Upper lobe of right lung (tissue), 1 donor: ENCODE measurements at places on chromosomes 16 and 17. TPM values are rescaled to one million over a fixed set of nuclear protein-coding genes. Genes with fewer than 3 reads are reported as not detected.

- no peak overlapping the region for H3K4me3 ChIP-seq
- no peaks in the 10 kb centered on the region for H3K36me3 ChIP-seq
- no peak for DNase-seq
- H3K4me1 ChIP-seq, result no peaks in the 10 kb centered on the region
Measured at GRCh38 chr16:50015631-50016030, 9.4 kb upstream of the CNEP1R1 start.

- no peaks in the 10 kb centered on the region for H3K4me1 ChIP-seq
- no peaks in the 10 kb centered on the region for H3K36me3 ChIP-seq
- DNase-seq, result no peak
- H3K4me3 ChIP-seq, result no peak overlapping the region
- no peak overlapping the region for H3K27ac ChIP-seq
Measured at GRCh38 chr17:6097005-6097279, 26.8 kb downstream of the WSCD1 start.

- H3K27ac ChIP-seq, result no peak overlapping the region
- no peak overlapping the region for H3K4me3 ChIP-seq
- no peaks in the 10 kb centered on the region for H3K36me3 ChIP-seq
- no peaks in the 10 kb centered on the region for H3K4me1 ChIP-seq
Measured at GRCh38 chr16:77844801-77845200, 56.4 kb downstream of the VAT1L start.

- no peaks in the 10 kb centered on the region for H3K36me3 ChIP-seq
- no peak for DNase-seq
- no peaks in the 10 kb centered on the region for H3K27me3 ChIP-seq
- no peak overlapping the region for H3K27ac ChIP-seq
Measured at GRCh38 chr16:58937661-58938060, 203.5 kb upstream of the GOT2 start.

Gene OR2C1
- total RNA-seq, result not detected
